ENCODE measurements at places on chromosomes 4 and X. TPM values are rescaled to one million over a fixed set of nuclear protein-coding genes. Genes with fewer than 3 reads are reported as not detected.

DNA sequence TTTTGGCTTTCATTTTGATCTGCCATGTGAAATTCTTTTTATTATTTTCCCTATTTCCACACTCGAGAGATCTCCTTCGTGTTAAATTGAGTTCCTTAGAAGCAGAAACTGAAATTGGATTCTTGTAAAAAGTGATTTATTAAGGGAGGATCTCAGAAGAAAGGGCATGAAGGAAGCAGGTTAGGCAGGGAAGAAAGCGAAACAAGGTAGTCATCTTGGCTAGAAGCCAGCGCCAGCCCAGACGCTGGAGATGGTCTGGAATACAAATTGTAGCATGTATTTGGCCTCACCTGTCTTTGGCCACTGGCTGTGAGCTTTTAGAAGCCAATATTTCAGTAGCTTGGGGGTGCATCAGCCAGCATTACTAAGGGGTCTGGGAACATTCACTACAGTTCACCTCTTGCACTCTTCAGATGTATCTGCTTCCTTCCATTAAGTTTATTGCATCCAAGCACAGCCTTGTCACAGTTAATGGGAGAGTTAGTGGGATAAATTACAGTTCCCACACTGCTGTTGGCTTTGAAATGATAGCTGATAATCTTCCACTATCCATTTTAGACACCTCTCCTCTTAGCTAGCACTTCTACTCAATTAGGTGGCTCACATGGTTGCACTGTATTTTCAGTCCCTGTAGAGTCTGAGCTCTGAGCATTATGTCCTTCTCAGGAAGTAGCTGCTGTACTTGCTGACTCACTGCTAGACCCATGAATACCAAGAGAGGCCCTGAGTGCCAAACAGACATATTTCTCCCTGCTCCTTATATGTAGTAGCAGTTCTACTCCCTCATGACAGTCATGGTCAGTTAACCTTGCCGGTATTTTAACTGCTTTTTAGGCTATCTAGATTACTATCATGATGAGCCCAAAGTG is 14.6 kb downstream of the GRXCR1 start:
- no peak for DNase-seq

GRCh38 chr4:114964026-114964425 is 149.4 kb downstream of the NDST4 start:
- DNase-seq, result no peak

GRCh38 chr4:19304028-19304427 is 947.7 kb upstream of the SLIT2 start:
- DNase-seq, result no peak

DNA sequence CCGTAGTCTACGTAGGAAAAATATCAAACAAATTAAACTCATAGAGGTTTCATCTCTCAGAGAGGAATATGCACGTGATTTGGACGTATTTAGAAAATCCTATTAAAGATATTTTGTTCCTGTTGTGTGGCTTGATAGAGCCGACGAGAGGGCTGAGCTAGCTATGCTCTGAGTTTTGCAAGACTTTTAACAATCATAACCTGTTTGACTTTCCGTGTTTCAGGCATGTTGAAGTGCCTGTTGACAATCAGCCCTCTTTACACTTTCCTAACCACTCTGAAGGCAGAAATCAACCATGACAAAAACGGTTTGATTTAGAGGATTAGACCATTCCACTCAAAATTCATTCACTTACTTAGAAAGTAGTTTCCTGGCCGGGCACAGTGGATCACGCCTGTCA is 297.3 kb downstream of the ASMT start:
- no peak for DNase-seq

EPHA5 gene
- not detected for total RNA-seq

DNA sequence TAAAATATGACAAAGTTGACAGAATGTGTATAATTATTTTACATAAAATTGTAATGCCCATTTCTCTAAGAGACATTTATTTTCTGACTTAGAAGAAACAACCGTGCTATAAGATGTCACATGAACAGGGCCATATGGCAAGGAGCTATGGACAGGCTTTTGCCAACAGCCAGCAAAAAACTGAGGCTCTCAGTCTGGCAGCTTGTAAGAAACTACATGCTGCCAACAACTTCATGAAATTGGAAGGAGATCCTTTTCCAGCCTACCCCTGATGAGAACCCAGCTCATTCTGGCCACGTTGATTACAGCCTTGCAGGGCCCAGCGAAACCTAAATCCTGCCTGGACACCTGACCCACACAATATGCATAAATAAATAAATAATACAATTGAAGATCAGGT is 250.3 kb upstream of the ARSJ start:
- no peak for DNase-seq

GRCh38 chr4:8185295-8185694 is 13.8 kb upstream of the SH3TC1 start:
- no peak for DNase-seq

BEX1 gene
- total RNA-seq, result not detected

MAOB gene
- 1.0 TPM for total RNA-seq

USP26 gene
- total RNA-seq, result not detected
